ENCODE measurements at places on chromosomes 6 and 20.

- no peak for DNase-seq
Measured at GRCh38 chr6:131781687-131782086, 26.1 kb upstream of the ENPP1 start.

- peak; percentile 60 for DNase-seq
Measured at GRCh38 chr6:107491138-107491609, 1.3 kb downstream of the SOBP start.

DNA sequence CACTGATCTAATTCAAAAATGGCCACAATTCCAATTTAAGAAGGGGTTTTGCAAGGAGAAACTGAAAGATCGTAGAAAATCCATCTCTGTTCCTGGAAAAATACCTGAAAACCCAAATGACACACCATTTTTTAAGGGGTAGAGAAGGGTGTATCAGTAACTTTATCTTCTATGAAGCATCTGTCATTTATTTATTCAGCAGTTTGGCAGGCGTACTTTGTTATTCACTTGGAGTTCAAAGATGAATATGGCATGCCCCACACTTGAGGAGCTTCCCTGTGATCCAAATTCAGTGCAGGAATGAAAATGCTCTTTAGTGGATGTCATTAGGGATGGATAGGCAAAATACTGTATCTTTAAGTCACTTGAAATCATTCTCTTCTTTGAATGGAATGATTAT is 7.2 kb downstream of the HINT3 start:
- no peak for DNase-seq

- DNase-seq = no peak
Measured at GRCh38 chr6:88748141-88748540, 215.3 kb downstream of the RNGTT start.

- no peak for DNase-seq
Measured at GRCh38 chr20:38270869-38271605, 10.5 kb upstream of the KIAA1755 start.

DNA sequence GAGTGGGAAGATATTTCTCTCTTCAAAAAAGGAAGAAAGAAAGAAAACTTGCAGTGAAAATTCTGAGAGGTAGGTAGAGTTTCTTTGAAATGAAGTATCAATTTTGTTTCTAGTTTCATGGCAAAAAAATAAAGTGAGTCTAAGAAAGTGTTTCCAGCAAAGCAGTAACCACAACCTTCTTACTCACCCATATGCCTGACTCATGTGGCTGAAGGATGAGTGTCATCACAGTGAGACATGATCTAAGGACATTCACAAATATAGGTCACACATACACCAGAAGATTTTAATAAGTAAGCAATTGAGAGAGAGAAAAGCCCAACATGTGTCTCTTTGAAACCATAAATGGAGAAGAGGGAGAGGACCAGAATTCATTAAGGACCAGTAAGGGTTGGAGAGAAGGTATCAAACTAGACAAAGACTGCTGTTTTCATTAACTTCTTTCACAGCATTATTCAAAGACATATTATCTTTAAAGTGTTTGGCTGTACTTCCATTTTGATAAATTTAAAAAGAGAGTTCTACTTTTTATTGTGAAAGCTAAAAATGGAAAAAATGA is 169.5 kb downstream of the FRK start:
- no peak for DNase-seq

- no peak for DNase-seq
Measured at GRCh38 chr6:107662333-107662732, 161.8 kb downstream of the SCML4 start.

DNA sequence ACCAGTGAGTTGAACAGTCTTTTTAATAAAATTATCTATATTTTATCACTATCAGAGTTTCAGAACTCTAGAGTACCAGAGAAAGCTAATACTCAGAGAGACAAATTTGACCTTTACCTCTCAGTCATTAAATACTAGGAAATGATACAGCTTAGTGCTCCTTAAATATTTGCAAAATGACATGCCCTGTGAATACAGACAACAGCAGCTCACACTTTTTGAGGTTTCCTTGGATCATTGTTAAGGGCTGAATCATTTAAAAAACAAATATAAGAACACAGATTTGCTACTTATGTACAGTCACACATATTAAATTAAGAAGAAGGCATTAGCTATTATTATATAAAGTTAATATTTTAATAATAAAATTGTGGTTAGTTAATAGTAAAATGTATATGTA is 1158.7 kb upstream of the EYS start:
- DNase-seq = no peak

DNA sequence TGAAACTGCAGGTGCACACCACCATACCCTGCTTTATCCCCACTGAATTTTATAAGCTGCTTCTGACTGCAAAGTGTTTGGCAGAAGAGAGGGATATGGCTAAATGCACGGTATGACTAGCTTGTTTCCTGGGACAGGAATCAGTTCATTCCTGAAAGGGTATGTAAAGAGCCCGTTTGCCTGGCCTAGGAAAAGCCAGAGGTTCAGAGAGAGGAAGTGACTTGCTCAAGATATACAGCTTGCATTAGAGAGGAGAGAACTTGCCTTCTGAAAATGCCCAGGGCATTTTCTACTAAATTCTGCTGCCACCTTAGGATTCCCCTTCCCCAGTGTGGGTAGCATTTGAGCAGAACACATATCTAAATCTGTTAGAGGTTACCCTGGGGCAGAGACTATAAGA is 683 bp upstream of the GCNT2 start:
- DNase-seq = no peak

DNA sequence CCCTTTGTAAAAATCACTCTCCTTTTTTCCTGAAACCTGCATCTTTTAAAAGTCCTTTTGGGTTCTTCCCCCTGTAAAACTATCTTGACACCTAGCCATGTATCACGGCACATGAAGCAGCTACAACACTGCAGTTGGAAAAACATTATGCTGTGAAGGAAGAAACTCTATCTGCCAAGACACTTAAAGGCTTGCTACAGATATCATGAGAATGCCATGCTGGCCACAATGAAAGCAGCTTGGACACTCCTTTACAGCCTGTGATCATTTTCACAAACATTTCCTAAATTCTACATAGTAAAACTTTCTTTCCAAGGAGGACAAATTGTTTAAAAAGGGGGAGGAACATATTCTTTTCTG is 31.8 kb downstream of the CNKSR3 start:
- DNase-seq = no peak

DNA sequence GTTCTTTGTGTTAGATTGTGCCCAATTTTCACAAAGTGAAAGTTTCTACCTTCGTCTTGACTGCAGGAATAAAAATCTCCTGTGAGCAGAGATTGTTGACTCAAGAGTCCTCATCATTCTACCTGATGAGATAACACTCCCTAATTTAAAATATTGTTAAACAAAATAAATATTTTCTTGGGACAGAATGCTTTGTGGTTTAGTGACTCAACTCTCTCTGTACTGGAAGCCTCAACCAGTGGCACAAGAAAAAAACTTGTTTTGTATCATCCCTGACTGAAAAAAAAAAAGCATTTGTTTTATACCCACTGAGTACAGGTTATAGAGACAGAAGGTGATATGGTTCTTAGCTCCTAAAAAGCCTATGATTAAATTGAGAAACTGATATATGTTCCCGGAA is 78.9 kb downstream of the CRYBG1 start:
- DNase-seq = no peak

DNA sequence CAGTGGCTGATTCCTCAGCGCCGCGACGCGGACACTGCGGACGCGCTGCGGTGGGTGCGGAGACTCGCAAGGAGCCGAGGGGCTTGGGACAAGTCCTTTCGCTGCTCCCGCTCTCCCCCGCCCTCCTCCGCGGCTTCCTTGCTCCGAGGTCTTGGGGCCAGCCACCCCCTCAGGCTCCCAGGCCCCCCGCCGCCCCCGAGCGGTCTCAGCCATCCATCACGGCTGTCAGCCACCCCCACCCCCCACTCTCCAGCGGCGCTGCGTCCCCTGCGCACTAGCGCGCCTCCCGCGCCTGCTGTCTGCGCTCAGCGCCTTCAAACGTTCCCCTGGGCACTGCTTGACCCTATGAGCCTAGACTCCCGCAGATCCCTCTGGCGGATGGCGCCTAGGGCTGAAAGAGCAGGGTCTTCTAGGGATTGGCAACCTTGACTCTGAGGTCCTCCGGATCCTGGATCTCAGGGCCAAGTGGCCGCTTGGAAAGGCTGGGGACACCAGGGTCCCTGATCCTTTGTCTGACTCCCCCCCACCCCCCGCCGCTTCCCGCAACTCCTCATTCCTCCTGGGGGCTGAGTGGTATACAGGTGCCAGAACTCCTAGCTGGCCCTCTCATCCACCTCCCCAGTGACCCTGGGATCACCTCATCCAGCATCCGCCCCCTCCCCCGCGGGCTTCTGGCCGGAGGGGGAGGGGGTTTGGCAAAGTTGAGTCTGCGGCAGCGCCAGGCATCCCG is 1.4 kb downstream of the SLC12A5 start:
- DNase-seq = no peak

Measured in neural crest cell (in vitro differentiated cells).